Fibroblast of gingiva (primary cell): ENCODE measurements at places on chromosomes 7 and 10.

GRCh38 chr10:69318867-69319727 is 40.8 kb downstream of the HK1 start:
- DNase-seq, result peak; percentile 46

DNA sequence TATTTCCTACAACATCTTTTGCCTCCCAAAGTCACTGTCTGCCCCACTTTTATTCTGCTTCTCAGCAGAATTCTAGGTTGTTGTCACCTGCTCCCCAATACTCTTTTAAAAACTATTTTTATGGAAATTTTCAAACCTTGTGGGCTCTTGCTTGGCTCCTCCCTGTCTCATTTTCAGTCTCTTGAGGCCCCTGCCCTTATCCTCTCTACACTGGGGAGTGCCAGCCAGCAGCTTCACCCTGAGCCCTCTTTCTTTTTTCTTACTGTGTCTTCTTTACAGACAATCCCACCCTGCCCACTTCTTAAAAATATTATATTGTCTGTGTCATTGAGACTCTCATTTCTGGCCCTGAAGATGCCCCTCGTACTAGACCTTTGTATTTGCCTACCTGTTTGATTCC is 61.7 kb upstream of the TMEM248 start:
- DNase-seq, result no peak

- DNase-seq, result no peak
These were observed 44.9 kb upstream of the ZNF32 start for GRCh38 chr10:43693602-43694001.

DNA sequence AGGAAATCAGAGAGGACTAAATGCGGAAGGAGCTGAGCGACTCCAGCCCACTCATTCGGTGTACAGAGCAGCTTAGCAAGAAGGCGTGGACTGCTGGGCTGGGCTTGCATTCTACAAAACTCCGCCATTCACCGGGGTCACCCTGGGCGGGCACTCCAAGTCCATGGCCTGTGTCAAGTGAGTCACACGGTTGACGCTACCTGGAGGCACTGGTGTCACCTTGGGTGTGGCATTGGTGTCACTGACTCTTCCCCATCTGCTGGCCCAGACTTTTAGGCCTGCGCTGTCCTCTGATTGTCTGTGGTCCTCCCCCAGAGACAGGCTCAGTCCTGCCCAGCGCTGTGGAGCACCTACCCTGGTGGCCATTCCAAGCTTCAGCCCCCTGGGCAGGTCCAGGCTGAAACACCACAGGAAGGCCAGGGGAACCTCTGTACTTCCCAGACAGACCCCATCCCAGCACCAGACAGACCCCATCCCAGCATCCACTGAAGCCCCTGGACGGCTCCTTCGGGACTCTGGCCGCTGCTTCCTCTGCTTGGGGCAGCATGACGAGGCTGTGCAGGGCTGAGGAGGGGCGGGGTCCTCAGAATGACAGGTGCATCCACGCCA is 30.6 kb upstream of the CNPY1 start:
- DNase-seq, result no peak

GRCh38 chr10:26385443-26385842 is 52.7 kb upstream of the APBB1IP start:
- no peak for DNase-seq

GRCh38 chr10:71342573-71343391 is 23.7 kb downstream of the SLC29A3 start:
- no peak for DNase-seq

GRCh38 chr7:13904007-13904406 is 85.5 kb downstream of the ETV1 start:
- peak; percentile 95 for DNase-seq

DNA sequence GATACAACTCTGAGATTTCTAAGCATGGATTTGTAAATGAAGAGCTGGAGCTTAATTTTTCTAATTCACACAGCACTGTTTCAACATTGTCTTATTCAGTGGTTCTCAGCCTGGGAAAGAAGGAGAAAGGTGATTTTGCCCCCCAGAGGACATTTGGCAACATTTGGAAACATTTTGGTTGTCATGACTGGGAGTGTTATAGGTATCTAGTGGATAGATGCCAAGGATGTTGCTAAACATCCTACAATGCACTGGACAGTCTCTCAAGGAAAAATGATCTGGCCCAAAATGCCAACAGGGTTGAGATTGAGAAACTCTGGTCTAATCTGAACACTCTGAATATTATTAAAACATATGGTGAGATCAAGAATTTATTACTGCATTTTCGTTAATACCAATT is 3.8 kb upstream of the CAV2 start:
- DNase-seq, result peak; percentile 84

GRCh38 chr7:111752022-111752582 is 189.8 kb upstream of the IMMP2L start:
- peak; percentile 34 for DNase-seq

- no peak for DNase-seq
These were observed 197.3 kb downstream of the PHF14 start for GRCh38 chr7:11170863-11171568.

DNA sequence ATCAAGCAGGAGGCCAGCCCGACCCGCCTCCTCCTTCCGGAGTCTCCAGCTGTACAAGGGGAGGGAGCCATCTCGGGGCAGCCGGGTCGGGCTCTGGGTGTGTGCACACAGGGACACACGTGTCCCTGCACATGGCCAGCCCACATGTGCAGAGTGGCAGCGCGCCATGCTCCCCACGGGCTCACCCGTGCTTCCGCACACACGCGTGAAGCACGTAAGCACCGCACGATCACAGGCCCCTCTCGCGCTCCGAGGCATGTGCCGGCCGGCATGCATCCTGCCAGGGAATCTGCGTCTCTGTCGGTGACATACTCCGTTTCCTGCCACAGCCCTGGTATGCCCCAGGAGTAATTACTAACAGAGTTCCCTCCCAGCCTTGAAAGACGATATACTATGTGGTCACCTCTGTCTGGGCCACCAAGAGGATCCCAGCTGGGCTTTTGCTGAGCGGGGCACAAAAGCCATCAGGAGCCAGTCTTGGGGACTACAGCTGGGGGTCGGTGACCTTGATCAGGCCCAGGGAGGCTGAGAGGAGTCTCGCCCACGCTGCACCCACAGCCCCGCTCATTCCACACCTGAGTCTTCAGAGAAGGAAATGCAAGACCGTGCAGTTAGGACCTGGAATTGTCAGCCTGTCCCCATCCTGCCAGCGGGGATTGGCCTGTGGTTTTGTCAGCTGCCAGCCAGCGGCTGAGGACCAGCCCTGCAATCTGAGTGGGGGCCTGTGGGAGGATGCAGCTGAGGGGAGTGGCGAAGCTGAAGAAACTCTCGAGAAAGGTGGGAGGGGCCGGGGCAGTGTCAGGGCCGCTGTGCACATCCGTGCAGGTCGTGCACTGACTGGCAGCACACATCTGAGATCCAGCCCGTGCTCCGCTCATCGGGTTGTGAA is 11.0 kb upstream of the LFNG start:
- peak; percentile 67 for DNase-seq

DNA sequence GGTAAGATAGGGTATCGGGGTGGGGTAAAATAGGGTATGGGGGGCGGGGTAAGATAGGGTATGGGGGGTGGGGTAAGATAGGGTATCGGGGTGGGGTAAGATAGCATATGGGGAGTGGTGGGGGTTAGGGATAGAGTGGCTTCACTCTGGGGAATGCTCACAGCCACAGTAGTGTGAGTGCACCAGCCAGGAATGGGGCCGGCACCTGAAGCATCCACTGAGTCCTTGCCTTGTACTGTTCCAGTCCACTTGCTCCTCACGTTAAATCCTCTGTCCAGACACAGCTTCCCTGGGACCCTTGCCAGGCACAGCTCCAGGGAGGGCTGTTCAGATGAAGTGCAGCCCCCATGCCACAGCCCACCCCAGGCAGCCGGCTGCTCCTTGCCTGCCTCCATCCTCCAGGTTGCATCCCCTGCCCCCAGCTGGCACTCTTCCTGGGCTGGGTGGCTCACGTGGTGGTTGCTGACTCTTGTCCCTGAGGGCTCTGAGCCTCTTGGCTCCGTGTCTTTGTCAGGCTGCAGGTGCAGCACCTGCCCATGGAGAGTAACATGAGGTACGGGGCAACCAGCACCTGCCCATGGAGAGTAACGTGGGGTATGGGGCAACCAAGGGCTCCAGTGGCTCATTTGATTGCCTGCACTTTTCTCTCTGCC is 268.4 kb downstream of the TCERG1L start:
- DNase-seq, result no peak

- no peak for DNase-seq
These were observed 561.7 kb downstream of the GATA3 start for GRCh38 chr10:8616166-8616565.

GRCh38 chr10:117653170-117653515 is 110.6 kb downstream of the EMX2 start:
- peak; percentile 64 for DNase-seq

GRCh38 chr7:40586197-40586596 is 451.4 kb downstream of the SUGCT start:
- DNase-seq, result peak; percentile 63

GRCh38 chr7:108463613-108464012 is 7.4 kb upstream of the NRCAM start:
- no peak for DNase-seq

GRCh38 chr7:41292487-41292886 is 410.4 kb downstream of the INHBA start:
- peak; percentile 23 for DNase-seq

GRCh38 chr10:131693766-131694165 is 207.0 kb upstream of the PPP2R2D start:
- DNase-seq, result no peak

DNA sequence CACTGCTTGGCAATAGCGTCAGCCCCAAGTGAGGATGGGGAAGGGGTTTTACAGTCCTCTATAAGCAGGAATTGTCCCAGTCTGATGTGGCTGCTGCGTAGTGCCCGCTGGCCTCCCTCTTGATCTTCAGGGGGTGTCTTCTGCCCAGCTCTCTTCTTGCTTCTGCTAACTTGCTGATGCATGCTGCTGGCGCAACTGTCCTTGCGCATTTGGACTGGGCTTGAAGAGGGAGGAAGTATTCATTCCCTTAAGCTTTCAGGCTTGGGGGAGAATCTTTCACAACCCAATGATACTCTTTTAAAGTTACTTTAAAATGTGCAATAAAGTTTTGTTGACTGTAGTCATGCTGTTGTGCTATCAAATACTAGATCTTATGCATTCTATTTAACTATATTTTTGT is 10.3 kb downstream of the GALNT11 start:
- no peak for DNase-seq

DNA sequence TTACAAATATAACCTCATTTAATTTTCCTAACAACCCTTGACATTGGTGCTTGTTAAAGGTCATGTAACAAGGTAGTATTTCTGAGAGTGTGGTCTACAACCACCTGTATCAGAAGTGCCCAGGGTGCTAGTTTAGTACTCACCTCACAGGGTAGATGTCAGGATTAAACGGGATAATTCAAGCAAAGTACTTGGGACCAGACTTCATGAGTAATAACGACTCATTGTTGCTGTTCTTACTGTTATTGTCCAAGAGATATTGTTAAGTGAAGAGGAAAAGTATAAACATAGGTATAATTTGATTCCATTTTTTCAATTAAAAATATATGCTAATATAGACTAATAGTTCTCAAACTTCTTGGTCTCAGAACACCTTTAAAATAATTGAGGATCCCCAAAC is 179.3 kb downstream of the WNT2 start:
- no peak for DNase-seq

- peak; percentile 93 for DNase-seq
These were observed 164.0 kb downstream of the FANK1 start for GRCh38 chr10:126060261-126060931.

DNA sequence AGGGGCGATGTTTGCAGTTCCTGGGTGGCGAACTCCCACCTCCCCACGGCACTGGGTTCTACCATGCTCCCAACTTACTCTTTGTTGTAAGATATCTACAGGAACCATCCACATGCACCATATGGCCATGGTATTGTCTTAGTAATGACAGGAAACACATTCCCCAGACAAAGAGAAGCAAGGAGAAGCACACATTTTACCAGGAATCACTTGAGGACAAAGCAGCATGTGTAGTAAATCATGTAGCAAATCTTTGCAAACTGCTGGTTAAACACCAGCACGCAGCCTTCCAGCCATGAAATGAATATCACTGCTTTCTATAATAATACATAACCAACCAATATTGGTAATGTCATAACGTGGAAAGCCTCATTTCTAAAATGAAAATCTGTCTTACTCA is 101.2 kb downstream of the NRP1 start:
- DNase-seq, result no peak

DNA sequence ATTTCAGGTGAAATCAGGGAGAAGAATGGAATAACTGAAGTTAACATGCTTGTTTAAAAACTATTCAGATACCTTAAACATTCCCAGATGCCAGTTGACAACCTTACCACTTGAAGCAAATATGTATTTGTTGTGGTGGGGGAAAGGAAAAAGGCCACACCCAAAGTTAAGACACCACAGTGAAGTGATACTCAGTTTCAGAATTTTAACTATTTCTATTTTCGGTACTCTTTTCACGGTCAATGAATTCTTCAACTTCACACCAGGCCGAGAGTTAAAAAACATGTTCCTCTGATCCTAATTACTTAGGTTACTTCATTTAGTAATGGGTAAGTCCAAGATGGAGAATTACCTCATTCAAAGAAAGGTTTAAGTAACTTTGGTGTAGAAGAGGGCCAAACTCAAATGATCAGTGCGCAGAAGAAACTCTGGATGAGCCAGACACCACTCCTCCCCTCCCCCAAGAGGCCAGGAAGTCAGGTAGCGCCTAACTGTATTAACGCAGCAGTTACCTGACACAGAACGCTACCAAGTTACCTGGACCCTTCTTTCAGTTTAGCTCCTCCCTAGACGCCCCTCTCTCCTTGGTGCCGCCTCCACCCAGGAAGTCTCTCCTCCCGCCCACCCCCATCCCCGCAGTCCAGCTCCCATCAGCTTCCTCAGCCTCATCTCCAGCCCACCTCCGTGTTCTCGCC is 700 bp downstream of the MTPN start:
- no peak for DNase-seq

DNA sequence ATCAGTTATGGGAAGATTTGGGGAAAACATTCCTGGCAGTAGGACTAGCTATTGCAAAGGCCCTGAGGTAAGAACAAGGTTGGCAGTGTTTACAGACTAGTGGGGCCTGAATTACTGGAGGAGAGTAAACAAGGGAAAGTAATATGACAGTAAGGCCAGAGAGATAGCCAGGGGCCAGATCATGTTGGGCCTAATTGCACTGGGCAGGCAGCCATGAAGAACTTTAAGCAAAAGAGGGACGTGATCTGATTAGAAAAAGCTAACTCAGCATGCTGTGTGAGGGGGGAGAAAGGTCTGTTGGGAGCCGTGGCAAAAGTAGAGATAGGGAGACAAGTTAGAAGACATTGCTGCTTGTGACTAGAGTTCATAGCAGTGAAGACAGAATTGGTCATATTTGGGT is 9.2 kb downstream of the NUP42 start:
- DNase-seq, result no peak

GRCh38 chr10:69071610-69072009 is 16.3 kb upstream of the SRGN start:
- DNase-seq, result no peak
